Peyer's patch (tissue), 4 donors: ENCODE measurements at places on chromosomes 7 and 10. TPM values are rescaled to one million over a fixed set of nuclear protein-coding genes. Genes with fewer than 3 reads are reported as not detected.

Gene UNC5B
- 5.0 TPM for total RNA-seq

DNA sequence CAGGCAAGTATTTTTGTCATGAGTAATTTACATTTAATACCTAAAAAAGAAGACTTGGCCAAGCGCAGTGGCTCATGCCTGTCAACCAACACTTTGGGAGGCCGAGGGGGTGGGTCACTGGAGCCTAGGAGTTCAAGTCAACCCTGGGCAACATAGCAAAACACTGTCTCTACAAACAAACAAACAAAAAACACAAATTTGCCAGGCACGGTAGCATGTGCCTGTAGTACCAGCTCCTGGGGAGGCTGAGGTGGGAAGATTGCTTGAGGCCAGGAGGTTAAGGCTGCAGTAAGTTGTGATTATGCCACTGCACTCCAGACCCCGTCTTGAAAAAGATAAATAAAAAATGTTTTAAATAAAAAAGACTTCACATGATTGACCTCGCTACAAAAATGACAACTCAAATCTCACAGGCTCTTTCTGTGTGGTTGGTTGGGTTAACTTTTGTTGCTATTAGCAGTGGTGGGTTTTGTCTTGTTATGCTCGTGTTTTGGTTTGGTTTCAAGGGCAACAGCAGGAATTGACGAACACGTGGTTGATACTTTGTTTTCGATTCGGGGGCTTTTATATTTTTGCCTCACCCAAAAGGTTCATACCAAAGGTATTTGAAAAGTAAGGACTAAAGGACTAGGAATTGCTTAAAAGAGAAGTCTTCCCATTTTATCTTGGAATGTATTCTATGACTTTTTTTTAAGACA is 227.2 kb upstream of the MKLN1 start:
- peaks cover 55% of the 10 kb centered on the region for H3K4me1 ChIP-seq
- H3K36me3 ChIP-seq = peaks cover 6% of the 10 kb centered on the region
- H3K27me3 ChIP-seq = no peaks in the 10 kb centered on the region
- H3K27ac ChIP-seq = no peak overlapping the region

DNA sequence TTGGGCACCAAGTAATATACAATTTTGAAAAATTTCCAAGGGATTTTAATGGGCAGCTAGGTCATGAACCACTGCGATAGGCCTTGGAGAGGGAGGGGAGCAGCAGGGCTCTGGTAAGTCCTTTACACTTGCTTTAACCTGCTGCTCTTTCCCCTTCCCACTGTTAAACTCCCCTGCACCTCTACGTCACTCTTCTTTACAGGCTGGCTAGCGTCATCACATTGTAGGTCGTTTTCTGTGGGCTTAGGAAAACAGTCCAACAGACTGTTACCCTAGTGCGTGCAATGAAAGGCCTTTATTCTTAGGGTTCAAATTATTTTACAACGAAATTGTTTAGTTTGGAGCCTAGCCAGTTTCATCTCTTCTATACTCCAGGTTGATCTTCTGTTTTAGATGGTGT is 235.7 kb downstream of the AUTS2 start:
- no peak overlapping the region for H3K27ac ChIP-seq
- no peaks in the 10 kb centered on the region for H3K27me3 ChIP-seq
- no peak overlapping the region for H3K4me3 ChIP-seq
- H3K4me1 ChIP-seq = no peaks in the 10 kb centered on the region
- H3K36me3 ChIP-seq = no peaks in the 10 kb centered on the region

DNA sequence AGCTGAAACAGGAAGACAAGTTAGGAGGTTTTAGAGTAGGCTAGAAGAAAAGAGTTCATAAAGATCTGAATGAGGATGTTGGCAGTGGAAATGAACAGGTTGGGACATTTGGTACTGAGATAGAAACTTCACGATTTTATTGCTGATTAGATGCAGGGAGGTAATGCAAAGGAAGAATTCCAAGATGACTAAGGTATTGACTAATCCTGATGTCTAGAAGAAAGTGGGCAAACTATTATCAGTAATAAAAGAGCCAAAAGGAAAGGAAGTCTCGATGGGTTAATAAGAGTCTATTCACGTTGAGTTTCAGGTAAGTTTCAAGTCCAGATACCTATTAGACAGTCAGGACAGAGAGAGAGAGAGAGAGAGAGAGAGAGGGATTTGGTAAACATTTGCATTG is 631.3 kb upstream of the LRRTM3 start:
- H3K36me3 ChIP-seq = no peaks in the 10 kb centered on the region
- no peaks in the 10 kb centered on the region for H3K27me3 ChIP-seq
- H3K4me3 ChIP-seq = no peak overlapping the region
- DNase-seq = no peak
- H3K27ac ChIP-seq = no peak overlapping the region
